ENCODE measurements at places on chromosomes 1 and 21.

DNA sequence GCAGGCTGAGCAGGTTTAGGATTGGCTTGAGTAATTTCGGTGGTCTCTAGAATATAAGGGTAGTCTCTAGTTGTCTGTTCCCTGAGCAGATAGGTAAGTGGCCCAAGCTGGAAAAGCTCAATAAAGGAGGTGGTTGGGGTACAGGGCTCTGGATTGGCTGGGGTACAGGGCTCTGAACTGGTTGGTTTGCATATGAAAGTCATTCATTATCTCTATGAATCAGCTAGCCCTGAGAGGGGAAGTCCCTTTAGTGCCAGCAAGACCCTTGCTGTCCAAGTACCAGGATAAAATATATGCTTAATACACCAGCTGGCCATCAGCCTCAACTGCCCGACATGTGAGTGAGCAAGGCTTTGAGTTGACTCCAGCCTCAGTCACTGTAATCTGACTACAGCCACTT lies 93.0 kb downstream of the ZBTB18 start:
- DNase-seq = no peak

DNA sequence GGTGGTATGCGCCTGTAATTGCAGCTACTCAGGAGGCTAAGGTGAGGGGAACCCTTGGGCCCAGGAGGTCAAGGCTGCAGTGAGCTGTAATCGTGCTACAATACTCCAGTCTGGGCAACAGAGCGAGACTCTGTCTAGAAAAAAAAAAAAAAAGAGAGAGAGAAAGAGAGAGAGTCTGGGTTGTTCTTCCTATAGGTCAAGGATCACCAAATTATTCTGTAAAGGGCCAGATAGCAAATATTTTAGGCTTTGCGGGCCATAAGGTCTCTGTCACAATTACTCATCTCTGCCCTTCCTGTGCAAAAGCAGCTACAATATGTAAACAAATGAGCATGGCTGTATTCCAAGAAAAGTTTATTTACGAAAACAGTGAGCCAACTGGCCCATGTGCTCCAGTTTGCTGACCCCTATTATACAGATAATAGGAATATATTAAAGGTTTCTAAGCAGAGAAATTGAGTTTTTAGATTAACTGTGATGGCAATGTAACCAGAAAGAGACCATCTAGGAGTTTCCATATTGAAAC lies 2.1 kb downstream of the SASS6 start:
- no peak for DNase-seq

- DNase-seq = no peak
Measured at GRCh38 chr1:2294725-2295078, 66.6 kb downstream of the SKI start.

DNA sequence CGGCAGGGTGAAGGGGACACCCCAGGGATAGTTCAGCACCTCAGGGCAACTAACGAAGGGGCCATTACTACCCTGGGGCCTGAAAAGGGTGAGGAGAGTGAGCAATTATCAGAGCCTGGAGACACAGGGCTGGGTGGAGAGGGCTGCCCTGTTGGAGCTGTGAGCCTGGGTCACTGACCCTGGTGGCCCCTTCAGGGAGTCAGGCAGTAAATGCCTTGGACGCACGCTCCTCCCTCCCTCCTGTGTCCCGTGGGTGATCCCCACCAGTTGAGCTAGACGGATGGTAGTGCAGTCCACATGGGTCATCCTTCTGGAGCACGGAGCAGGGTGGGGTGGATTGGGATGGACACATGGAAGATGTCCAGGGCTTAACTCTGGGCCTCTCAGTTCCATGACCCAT lies 305.3 kb downstream of the PTPRU start:
- no peak for DNase-seq

- no peak for DNase-seq
Measured at GRCh38 chr1:234901491-234902049, 227.1 kb downstream of the TOMM20 start.

DNA sequence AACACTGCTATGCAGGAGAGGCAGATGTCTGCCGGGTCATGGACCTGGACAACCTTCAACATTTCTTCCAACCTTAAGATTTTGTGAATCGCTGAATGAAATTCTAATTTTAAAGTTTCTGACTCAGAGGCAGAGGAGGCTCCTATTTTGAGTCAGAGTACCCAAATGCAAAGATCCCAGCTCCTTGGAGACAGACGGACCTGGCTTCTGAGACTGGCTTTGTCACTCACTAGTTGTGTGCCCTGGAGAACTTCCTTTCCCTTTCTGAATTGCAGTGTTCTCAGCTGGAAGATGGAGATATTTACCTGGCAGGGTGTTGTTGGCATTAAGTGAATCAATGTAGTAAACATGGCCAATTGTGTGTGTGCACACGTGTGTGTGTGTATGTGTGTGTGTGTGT lies 51.9 kb downstream of the IER5 start:
- no peak for DNase-seq

- no peak for DNase-seq
Measured at GRCh38 chr1:181021811-181022434, 747 bp downstream of the STX6 start.

DNA sequence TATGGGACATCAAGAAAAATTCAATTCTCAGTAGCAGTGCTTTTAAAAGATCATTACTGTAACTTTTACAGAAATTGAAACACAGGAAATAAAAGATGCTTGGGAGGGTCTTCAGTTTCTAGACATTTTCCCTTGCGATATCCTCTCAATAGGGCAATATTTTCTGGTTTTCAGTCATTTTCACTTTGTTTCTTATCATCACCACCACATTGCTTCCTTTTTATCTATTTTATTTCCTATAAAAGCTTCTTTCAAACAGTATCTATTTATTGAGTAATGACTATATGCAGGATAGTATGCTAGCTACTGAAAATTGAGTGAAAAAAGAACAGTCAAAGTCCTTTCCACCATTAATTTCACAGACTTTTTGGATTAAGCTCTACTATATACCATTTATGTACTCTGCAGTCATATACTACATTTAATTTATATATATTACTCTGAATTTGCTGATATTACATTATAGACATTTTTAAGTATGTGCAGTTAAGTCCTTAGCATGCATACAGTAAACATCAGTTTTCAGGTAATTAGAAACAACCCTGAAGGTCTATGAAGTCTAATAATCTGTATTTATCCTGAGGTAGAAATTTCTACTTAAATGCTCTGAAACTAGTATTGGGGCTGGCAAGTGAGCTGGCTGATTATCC lies 18.7 kb downstream of the TRMT1L start:
- DNase-seq = no peak

All from stimulated activated CD8-positive, alpha-beta memory T cell treated with anti-CD3 and anti-CD28 coated beads, Interleukin-7, amount 100 ng/mL, for 1 hour (primary cell).